Cortex of kidney (tissue), 1 donor: ENCODE measurements at places on chromosomes 7 and 10.

GRCh38 chr7:43201912-43202311 is 89.5 kb downstream of the HECW1 start:
- no peak for DNase-seq

- DNase-seq = no peak
Observed at GRCh38 chr10:132417257-132417910, 20.4 kb downstream of the PWWP2B start.

GRCh38 chr7:4682621-4683042 is 537 bp downstream of the FOXK1 start:
- DNase-seq = no peak

DNA sequence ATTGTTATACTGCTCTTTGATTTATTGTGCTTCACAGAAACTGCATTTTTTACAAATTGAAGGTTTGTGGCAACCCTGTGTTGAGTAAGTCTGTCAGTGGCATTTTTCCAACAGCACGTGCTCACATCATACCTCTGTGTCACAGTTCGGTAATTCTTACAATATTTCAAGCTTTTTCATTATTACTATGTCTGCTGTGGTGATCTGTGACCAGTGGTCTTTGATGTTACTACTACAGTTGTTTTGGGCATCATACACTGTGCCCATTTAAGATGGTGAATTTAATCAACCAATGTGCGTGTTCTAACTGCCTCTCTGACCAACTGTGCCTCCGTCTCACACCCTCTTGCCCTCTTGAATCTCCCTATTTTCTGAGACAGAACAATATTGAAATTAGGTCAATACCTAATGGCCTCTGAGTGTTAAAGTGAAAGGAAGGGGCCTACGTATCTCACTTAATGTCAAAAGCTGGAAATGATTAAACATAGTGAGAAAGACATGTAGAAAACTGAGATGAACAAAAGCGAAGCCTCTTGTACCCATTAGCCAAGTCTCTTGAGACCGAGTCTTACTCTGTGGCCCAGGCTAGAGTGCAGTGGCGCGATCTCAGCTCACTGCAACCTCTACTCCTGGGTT is 20.2 kb upstream of the ASL start:
- DNase-seq = no peak

- DNase-seq = no peak
Observed at GRCh38 chr7:51180092-51180491, 136.5 kb downstream of the COBL start.

DNA sequence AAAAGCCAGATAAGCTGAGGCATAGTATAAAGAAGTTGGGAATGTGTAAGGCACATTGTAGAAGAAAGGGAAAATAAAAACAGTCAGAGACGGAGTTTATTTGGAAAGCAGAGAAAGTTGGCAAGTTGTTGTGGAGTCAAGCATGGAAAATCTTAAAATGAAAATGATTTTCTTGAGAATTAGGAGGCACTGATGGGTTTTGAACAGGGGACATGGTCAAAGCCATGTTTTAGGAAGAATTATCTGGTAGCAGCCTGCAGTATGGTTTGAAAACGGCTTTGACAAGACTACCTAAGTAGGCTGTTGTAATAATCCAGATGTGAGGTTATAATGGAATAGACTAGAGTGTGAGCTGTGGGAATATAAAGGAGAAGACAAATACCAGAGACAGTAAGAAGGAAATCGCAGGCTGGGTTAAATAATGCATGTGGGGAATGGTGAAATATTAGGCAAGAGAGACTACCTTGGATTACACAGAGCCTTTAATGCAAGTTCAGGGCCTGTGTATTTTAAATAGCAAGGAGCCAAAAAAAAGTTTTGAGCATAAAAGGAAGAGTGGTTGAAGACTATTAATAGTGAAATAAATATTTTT is 130.4 kb upstream of the MEOX2 start:
- DNase-seq = no peak

- DNase-seq = no peak
Observed at GRCh38 chr7:11716185-11716584, 115.8 kb downstream of the THSD7A start.

GRCh38 chr7:96418581-96418980 is 96.7 kb upstream of the SLC25A13 start:
- DNase-seq = no peak

- no peak for DNase-seq
Observed at GRCh38 chr7:4753598-4754432, 21.6 kb upstream of the AP5Z1 start.

- DNase-seq = no peak
Observed at GRCh38 chr10:77251297-77252013, 386.2 kb downstream of the KCNMA1 start.

GRCh38 chr7:30920584-30921539 is 9.2 kb downstream of the AQP1 start:
- no peak for DNase-seq

- DNase-seq = no peak
Observed at GRCh38 chr7:120052884-120053382, 220.0 kb upstream of the KCND2 start.

GRCh38 chr10:110222641-110223297 is 15.4 kb downstream of the MXI1 start:
- DNase-seq = no peak

GRCh38 chr10:74778436-74779094 is 47.8 kb upstream of the KAT6B start:
- DNase-seq = no peak

- DNase-seq = no peak
Observed at GRCh38 chr10:104433669-104434068, 80.0 kb downstream of the CFAP58 start.

- DNase-seq = no peak
Observed at GRCh38 chr7:92697414-92697813, 107.2 kb upstream of the FAM133B start.

- DNase-seq = no peak
Observed at GRCh38 chr7:156456032-156456431, 184.5 kb upstream of the RNF32 start.

GRCh38 chr7:150322114-150322832 is 882 bp upstream of the LRRC61 start:
- DNase-seq = no peak

GRCh38 chr7:131786204-131786603 is 229.8 kb upstream of the PODXL start:
- DNase-seq = no peak

- DNase-seq = no peak
Observed at GRCh38 chr10:124342821-124343170, 75.9 kb downstream of the OAT start.

GRCh38 chr7:28130277-28130676 is 50.3 kb downstream of the JAZF1 start:
- no peak for DNase-seq

DNA sequence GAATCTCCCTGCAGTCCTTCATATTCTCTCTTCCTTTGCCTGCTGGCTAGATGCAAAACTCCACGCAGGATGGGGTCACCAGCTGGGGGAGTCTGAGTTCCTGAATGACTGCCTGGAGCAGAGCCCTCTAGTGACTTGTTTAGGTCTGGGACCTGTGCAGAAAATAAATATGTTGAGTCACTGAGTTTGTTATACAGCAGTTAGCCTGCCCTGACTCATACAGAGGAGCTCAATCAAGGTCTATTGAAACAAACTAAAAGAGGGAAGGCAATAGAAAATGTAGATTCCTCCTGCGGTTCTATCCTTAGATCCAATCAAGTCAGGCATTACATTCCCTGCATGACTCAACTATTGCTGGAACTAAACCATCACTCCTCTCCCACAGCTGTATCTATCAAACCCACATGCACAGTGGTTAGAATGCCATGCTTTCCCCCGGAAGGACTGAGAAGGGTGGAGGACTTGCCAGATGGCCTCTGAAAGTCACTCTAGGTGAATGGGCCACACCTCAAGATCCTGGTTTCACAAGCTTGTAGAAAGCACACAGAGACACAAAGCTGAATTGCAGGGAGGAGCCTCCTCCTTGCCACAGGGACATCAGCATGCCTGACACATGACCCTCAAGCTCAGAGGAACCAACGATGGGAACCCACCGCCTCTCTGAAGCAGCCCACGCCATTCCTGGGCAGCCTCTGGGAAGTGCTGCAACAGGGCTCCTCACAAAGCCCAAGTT is 73.9 kb downstream of the SH3PXD2A start:
- no peak for DNase-seq

DNA sequence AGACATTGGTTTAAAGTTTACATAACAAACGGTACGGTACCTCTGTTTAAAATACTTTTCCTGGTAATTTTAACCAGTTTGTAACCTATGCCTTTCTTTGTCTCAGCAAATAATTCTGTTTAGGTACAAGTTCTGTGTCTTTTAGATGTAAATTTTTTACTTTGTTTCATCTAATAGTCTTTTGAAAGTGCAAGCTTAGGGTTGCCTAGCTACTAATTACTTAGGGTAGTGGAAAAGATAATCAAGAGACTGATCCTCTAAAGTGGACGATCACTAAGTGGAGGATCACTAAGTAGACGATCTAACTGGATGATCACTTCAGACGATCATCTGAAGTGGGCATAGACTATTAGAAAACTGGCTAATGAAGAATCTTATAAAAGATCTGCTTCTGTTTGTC is 16.1 kb upstream of the FKBP9 start:
- no peak for DNase-seq

- DNase-seq = no peak
Observed at GRCh38 chr10:130255777-130256176, 119.6 kb downstream of the GLRX3 start.

DNA sequence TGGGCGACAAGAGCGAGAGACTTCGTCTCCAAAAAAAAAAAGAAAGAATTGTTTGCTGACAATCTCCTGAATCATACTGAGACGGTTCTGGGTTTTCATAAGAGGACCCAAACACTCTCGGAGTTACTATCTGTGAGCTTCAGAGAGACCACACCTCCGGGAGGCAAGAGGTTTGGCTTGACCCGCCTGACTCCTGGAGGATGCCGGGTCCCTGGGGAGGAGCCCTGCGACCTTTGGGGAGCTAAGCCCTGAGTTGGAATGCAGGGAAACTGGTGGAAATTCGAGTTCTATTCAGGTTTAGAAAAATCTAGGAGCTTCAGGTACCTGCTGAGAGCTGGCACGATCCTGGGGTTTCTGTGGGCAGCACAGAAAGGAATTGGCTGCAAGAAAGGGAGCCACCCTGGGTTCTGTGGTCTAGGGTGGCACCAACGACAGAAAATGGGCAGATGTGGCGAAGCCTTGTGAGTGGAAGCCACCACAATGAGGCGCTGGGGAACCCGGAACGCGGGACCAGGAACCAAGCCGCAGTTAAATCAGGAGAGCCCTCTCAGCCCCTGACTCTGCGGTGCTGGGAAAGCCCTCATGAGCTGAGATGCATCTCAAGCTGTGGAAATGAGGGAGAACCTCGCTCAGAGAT is 21.9 kb upstream of the GATAD1 start:
- no peak for DNase-seq

DNA sequence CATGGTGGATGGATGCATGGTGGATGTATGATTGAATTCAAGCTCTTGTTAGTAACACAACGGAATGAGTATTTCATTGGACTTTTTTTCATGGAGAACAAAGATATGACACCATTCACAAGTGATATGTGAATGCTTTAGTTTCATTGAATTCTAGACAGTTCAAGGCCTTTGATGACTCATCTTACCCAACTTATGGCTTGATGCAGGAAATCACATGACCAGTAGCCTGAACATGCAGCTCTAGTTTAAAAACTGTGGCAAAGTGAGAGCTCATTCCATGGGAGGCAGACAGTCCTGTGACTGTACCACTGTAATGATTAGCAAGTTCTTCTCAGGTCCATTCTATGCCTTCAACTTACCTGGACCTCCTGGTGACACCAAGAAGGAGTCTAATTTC is 1239.3 kb downstream of the TYW1 start:
- no peak for DNase-seq

DNA sequence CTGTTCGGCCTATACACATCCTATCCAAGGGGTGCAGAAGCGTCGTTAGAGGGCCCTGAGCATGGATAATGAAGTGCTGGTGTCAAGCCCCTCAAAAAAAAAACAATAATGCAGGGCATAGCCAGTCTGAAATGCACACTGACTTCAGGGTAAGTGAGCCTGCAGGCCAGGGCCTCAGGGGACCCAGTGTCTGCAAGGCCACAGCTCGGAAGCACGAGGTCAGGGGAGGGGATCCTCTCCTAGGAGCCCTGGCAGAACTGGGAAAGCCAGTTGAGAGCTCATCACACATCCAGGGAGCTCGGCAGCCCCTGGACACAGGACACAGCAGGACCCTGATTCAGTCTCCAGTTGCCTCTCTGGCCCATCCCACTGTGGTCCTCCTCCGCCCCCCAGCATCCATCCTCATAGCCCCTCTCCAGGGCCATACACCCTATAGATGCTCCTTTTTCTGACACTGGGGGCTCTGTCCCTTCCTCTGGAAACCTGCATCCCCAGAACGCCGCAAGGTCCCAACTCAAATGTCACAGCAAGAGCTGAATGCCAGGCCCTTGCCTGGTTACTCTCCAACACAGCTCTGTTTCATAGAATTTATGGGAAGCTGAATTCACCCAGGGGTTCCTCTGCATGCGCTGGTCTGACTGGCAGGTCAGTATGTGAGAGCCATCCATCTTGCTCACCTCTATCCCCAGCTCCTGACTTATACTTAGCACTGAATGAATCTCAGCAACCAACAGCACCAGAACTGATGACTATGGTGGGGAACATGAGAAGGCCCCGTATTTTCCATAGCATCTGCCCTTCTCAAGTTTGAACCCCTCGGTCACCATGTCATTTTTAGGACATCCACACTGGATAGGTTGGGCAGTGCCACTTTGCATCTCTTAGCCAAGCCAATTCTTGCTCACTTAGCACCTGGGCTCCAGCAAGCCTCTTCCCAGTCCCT is 717.0 kb upstream of the IGFBP3 start:
- DNase-seq = no peak

- DNase-seq = no peak
Observed at GRCh38 chr10:70558871-70559810, 43.4 kb downstream of the PRF1 start.

DNA sequence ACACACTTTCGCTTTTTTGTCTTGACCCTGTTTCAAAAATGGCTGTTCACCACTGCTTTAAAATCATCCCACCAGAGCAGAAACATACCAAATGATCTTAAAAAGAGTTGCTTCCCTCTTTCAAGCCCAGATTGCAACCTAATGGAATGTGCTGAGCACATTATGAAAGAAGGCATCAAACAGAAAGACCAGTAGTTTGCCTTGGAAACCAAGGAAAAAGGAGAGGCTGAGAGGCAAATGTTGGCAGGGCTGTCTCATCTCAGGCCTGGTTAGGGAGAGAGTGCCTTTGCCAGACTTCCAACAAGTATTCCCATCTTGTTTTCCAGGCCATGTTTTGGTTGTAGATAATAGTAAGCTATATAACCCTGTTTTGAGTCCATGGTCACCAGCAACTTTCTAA is 64.3 kb downstream of the ABCB4 start:
- DNase-seq = no peak

- no peak for DNase-seq
Observed at GRCh38 chr7:86149024-86149665, 494.6 kb upstream of the GRM3 start.

DNA sequence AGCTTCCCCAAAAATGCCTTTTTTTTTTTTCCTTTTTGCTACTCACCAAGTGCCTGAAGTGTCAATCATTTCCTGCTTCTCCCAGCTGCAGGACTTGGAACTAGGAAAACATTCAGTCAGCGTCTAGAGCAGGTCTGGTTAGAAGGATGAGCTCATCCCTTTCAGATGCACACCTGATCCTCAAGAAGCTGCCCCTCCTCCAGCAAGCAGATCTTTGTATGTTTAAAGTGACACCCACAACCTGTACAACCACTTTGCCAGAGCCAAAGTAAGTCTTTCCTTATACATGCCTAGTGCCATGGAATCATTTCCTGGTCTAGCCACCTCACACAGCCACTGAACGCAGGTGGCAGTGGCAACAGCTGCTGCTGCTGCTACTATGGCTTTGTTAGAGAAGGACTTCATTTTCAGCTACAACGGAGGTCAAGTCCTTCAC is 10.4 kb upstream of the USP54 start:
- no peak for DNase-seq

- no peak for DNase-seq
Observed at GRCh38 chr7:25862261-25863004, 289.6 kb upstream of the NFE2L3 start.
